ENCODE measurements at places on chromosomes 2 and 18.

DNA sequence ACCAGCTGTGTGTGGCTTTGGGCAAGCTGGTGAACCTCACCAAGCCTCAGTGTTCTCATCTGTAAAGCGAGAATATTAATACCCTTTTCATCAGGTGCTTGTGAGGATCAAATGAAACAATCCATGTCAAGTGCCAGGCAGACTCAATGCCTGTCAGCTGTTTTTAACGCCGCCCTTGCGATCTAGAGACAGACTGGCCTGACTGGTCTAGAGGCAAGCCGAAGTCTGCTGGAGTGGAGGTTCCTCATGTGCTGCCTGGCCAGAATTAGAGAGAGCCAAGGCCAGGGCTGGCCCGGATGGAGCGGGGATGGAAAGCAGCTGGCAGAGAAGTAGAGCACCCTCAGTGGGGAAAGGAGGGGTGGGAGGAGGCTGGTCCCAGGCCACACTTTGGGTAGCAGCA lies 74.5 kb upstream of the B3GNT7 start:
- no peak for DNase-seq

DNA sequence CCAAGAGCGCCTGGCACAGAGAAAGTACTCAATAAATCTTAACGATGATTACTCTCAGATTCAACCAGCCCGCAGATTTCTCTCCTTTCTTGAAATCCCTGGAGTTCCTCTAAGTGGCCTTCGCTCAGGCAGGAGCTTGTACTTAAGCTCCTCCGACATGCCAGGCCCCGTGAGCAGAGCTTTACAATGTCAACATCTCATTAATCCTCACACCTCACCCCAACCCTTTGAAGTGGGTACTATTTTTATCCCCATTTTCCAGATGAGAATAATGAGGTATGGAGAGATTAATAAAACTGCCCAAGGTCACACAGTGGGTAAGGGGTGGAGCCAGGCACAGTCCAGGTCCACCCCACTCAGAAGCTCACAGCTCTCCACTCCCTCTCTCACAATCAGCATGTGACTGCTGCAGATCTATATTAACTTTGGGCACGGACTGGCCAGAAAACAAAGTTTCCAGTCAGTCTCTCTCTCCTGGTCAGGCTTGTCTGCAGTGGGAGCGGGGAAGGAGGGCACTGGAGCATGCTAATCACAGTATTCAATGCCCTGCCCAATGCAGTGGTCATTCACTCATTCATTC lies 18.0 kb downstream of the DNMT3A start:
- DNase-seq: no peak

DNA sequence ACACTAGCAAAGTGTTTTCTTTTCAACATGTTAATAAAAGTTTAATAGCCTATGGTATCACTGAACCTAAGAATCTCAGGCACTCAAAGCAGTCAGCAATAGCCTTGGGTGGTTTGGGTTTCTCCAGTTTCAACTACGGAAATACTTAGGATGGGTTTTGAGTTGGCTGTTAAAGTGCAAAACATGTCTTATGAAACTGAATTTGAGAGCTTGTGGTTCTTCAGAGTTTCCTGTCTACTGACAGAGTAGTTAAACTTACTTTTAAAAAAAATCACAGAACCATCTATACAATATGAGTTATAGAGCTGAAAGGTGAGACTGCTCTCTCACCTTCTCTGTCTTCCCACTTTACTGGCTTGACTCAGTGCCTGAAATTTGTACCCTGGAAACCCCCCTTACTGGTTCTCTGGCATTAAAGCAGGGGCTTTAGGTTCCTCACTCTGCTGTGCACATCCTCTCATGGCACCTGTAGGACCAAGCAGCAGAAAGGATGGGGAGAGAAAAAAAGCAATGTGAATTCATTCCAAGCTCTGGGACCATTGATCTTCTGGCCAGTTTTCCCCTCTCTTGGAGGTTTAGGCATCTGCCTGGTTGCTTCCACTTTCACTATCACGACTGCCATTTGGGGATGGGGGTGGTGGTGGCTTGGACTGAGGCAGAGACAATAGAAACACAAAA lies 18.1 kb downstream of the CCDC141 start:
- no peak for DNase-seq

DNA sequence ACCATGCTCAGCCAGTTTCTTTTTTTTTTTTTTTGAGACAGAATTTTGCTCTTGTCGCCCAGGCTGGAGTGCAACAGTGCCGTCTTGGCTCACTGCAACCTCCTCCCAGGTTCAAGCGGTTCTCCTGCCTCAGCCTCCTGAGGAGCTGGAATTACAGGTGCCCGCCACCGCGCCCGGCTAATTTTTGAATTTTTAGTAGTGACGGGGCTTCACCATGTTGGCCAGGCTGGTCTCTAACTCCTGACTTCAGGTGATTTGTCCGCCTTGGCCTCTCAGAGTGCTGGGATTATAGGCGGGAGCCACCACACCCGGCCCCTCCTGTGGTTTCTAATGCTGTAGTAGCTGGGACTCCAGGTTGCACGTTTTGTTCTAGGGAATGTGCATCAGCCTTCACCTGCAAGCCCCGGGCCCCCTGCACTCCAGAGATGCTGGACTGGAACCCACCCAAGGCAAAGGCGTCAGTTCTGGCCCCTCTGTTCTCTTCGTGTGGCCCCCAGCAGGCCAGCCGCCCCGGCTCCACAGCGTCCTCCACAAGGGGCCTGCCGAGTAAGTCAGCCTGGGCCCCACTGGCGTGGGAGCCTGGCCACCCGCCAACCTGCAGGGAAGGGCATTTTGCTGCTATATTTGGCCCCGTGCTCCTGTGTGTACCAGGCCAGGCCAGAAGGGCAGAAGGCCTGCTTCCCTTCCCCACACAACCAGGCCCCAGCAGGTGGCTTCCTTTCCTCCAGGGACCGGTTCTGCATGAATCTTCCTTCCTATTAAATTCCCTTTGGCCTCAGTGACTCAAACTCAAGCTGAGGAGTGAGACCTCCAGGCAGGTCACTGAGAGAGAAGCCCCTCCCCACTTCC lies 25.7 kb upstream of the B3GNT7 start:
- DNase-seq: no peak

DNA sequence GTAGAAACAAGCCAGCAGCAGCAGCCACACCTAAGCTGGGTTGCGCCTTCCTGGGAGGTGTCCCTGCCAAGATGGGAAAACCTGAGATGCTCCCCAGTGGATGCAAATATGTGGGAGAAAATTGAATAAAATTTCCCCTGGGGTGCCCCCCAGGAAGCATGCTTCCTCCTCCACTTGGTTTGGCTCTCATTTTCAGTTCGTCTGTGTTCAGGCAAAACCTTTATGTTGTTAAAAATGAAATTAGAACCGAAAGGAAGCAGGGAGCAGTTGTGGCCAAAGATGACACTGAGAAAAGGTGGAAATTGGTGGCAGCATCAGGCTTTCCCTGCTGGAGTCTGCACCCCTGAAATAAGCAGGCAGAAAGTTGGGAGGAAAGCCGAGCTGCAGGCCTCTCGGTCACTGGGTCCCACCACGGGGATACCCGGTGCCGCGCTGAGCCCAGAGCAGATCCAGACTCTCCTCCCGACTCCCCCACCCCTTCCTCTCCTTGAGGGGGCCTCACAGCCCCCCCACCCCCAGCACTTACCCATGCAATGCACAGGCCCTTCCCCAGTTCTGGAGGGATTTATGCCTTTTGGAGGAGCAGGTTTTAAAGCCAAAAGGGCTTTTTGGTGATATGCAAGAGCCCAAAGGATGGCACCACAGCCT lies 267.7 kb upstream of the SPRED2 start:
- no peak for DNase-seq

DNA sequence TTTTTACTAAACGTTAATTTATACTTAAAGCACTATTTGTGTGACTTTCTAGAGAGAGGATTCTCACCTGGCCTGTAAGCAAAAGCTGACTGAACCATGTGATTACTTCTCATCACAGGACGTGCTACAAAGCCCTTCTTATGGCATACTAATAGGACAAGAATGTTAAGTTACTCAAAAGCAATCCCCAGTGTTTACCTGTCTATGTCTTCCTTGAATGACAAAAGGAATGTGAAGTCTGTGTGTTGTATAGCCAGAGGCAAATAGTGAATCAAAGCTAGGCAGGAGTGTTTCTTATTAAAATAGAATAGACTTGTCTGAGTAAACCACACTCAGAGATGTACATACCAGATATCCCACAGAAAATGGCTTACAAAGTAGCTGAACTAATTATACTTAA lies 1465.5 kb downstream of the SUCLG1 start:
- no peak for DNase-seq

DNA sequence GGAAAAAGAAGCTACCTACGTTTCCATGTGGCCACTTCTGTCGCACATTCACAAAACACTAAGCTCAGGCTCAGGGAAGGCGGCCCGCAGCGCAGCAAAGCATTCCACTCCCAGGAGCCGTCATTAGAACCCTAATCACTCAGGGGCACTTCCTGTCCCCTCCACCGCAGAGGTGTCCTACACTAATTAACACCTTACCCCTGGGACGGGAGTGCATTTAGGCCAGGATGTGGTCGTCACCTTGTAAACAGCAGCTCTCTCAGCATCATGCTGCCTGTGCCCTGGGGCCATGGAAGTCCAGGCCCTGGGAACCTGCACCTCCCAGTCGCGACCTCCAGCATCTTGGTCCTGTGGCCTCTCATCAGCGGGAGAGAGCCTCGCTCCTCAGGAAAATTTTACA lies 359.8 kb upstream of the SALL3 start:
- DNase-seq: no peak

GRCh38 chr2:211673133-211673905 lies 865.3 kb downstream of the ERBB4 start:
- DNase-seq: no peak

GRCh38 chr2:232406556-232407310 lies at the start of gene ALPG:
ALPG (plus strand) TSS chr2:232406844; CDS start chr2:232406895, 51 bp downstream.
- DNase-seq: no peak

DNA sequence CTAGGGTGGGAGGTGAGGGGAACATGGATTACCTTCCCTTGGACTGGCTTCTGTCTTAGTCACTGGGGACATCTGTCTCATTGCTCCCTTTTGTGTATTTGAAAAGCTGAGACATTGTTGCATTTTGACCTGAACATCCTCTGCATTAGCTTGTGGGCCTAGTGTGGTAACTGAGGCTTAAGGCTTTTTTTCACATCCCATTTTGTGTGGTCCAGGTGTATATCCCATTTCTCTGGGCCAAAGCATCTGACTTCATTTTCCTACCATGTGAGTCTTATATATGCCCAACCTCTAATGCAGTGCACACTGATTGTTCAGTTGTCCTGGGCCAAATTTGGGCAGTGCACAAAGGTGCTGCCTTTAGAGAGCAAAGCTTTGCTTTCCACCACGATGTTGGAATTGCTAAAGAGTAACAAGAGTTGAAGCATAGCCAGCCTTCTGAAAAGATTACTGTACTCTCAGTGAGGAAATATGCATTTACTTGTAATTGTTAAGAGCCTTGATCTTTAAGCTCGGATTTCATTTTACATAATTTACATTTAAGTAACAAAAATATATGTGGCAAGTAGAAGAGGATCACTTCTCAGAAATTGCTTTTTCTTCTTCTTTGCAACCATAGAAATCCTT lies 13.3 kb downstream of the PRKCE start:
- DNase-seq: no peak

GRCh38 chr2:25808006-25808383 lies 70.3 kb downstream of the ASXL2 start:
- DNase-seq: no peak

DNA sequence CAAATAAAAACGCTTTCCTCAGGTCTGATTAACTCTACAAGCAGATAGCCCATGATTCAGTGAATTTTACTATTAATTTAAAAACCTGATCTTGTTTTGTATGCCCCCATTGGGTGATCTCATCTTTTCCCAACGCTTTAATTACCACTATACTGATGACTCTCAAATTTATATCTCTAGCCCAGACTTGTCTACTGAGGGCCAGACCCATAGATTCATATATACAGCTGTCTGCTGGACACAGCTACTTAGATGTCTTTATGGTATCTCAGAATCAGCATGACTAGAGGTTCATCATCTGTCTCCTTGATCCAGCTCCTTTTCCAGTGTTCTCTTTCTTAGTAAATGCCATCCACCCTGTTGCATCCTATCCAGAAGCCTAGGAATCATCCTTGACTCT lies 33.8 kb downstream of the TAF1B start:
- no peak for DNase-seq
